Neural progenitor cell (in vitro differentiated cells): ENCODE measurements at places on chromosomes 13 and 19. TPM values are rescaled to one million over a fixed set of nuclear protein-coding genes. Genes with fewer than 3 reads are reported as not detected.

The PCDH17 gene
- 5.3 and 6.2 TPM in 2 replicates for total RNA-seq

The PSG6 gene
- not detected in 2 replicates for total RNA-seq

The TECR gene
- 41.9 and 96.4 TPM in 2 replicates for total RNA-seq

The C19orf18 gene
- 0.15 TPM in 1 of 2 replicates, not detected in the other for total RNA-seq

DNA sequence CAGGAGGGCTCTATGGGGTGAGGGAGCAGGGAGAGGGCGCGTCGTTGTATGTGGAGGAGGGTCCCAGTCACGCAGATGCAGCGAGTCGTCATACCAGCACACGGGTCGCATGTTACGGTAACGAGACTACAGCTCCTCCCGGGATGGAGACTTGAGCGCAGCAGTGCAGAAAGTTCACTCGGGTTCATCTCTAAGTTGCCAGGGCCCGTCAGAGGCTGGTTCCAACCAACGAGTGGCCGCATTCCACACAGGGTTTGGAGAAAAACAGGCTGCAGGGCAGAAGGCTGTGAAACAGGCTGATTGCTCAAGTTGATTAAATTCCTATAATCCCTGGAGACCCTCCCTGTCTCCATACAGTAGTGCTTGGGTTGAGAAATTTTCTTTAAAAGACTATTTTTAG is 21.9 kb upstream of the TTYH1 start:
- H3K27ac ChIP-seq = no peak overlapping the region
- H3K36me3 ChIP-seq = no peaks in the 10 kb centered on the region
- DNase-seq = no peak
- peaks cover 21% of the 10 kb centered on the region for H3K27me3 ChIP-seq
- peaks cover 6% of the 10 kb centered on the region for H3K4me1 ChIP-seq

DNA sequence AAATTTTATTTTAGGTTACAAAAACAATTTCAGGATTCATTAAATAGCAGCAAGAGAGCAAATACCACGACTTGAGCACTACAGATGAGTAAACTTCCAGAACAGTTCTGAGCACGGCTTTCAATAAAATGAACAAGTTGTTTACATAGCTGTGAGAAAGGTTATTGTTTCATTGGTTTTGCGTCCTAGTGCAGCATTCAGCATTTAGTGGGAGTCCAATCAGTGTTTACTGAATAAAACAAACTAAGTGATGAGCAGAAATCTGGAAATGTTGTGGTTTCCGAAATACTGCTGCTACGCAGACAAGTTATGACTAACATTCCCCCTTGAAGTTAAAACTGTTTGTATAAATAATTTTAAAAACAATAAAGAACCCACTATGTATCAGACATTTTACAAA is 251.5 kb upstream of the STARD13 start:
- H3K4me1 ChIP-seq = peaks cover 15% of the 10 kb centered on the region
- H3K27ac ChIP-seq = no peak overlapping the region
- no peak for DNase-seq

DNA sequence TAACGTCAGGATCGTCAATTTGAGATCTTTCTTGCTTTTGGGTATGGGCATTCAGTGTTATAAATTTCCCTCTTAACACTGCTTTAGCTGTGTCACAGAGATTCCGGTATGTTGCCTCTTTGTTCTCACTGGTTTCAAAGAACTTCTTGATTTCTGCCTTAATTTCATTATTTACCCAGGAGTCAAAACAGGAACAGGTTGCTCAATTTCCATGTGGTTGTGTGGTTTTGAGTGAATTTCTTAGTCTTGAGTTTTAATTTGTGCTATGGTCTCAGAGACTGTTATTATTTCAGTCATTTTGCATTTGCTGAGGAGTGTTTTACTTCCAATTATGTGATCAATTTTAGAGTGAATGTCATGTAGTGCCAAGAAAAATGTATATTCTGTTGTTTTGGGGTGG is 153.1 kb downstream of the PCDH17 start:
- H3K27me3 ChIP-seq = no peaks in the 10 kb centered on the region
- H3K4me3 ChIP-seq = no peak overlapping the region
- no peak for DNase-seq
- H3K4me1 ChIP-seq = no peaks in the 10 kb centered on the region

DNA sequence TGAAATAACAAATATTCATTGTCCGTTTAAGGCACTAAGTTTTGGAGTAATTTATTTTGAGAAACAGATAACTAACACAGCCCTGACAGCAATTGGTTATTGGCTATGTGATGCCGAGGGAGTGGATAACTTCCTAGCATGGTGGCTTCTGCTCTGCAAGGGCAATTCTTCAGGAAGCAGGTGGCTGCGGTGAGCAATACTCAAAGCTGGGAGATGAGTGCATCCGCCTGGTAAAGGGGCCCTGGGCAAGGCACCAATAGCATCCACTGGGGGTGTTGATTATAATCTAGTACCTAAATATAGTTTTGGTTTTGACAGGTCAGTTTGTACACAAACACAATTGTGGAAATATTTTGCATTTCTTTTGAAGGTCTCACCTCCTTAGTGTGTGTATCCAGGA is 41.0 kb downstream of the CCDC70 start:
- H3K27ac ChIP-seq = no peak overlapping the region
- H3K4me3 ChIP-seq = no peak overlapping the region
- H3K4me1 ChIP-seq = peaks cover 6% of the 10 kb centered on the region
- H3K27me3 ChIP-seq = no peaks in the 10 kb centered on the region
- H3K36me3 ChIP-seq = no peaks in the 10 kb centered on the region
- no peak for DNase-seq

- H3K4me3 ChIP-seq = no peak overlapping the region
- no peak for DNase-seq
- H3K27me3 ChIP-seq = peaks cover 5% of the 10 kb centered on the region
- H3K4me1 ChIP-seq = no peaks in the 10 kb centered on the region
These were observed 15.6 kb upstream of the ZNF763 start for GRCh38 chr19:11949201-11949600.

DNA sequence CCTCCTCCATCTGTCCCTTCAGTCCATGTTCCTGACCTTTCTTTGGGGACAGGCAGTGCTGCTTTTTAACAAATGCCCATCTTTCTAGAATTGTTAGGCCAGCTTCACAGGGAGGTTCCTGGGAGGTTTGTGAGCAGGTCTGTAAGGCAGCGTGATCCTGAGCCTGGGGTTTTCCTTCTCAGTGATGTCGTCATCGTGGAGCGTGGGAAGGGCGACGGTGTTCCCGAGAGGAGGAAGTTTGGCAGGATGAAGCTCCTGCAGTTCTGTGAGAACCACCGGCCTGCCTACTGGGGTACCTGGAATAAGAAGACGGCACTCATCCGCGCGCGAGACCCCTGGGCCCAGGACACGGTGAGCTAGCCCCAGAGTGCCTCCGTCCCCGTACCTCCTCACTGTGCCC is 26.8 kb downstream of the CHAF1A start:
- H3K36me3 ChIP-seq = no peaks in the 10 kb centered on the region
- H3K4me1 ChIP-seq = no peaks in the 10 kb centered on the region
- no peak for DNase-seq
- no peaks in the 10 kb centered on the region for H3K27me3 ChIP-seq

DNA sequence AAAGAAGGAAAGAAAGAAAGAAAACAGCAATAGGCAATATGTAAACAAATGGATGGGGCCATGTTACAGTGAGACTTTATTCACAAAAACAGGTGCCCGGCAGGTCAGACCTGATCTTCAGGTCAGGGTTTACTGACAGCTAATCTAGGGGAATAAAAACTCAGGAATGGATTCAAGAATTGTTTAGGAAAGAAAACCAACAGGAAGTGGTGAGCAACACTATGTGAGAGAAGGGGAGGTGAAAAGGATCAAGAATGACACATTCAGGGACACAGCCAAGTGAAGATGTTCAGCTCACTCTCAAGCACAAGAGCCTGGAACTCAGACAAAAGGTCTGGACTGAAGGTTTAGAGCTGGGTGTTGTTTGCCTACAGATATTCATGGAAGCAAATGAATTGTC is 244.5 kb downstream of the EFNB2 start:
- DNase-seq = no peak
- H3K27me3 ChIP-seq = no peaks in the 10 kb centered on the region
- H3K27ac ChIP-seq = no peak overlapping the region
- no peaks in the 10 kb centered on the region for H3K36me3 ChIP-seq
- peaks cover 18% of the 10 kb centered on the region for H3K4me1 ChIP-seq
- H3K4me3 ChIP-seq = no peak overlapping the region

DNA sequence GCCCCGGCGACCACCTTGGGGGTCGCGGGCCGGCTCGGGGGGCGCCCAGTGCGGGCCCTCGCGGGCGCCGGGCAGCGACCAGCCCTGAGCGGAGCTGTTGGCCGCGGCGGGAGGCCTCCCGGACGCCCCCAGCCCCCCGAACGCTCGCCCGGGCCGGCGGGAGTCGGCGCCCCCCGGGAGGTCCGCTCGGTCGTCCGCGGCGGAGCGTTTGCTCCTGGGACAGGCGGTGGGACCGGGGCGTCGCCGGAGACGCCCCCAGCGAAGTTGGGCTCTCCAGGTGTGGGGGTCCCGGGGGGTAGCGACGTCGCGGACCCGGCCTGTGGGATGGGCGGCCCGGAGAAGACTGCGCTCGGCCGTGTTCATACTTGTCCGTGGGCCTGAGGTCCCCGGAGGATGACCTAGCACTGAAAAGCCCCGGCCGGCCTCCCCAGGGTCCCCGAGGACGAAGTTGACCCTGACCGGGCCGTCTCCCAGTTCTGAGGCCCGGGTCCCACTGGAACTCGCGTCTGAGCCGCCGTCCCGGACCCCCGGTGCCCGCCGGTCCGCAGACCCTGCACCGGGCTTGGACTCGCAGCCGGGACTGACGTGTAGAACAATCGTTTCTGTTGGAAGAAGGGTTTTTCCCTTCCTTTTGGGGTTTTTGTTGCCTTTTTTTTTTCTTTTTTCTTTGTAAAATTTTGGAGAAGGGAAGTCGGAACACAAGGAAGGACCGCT is 729 bp downstream of the STK11 start:
- no peaks in the 10 kb centered on the region for H3K36me3 ChIP-seq
- DNase-seq = peak; percentile 50
- H3K27ac ChIP-seq = no peak overlapping the region
- H3K4me1 ChIP-seq = peaks cover 17% of the 10 kb centered on the region
- no peaks in the 10 kb centered on the region for H3K27me3 ChIP-seq

DNA sequence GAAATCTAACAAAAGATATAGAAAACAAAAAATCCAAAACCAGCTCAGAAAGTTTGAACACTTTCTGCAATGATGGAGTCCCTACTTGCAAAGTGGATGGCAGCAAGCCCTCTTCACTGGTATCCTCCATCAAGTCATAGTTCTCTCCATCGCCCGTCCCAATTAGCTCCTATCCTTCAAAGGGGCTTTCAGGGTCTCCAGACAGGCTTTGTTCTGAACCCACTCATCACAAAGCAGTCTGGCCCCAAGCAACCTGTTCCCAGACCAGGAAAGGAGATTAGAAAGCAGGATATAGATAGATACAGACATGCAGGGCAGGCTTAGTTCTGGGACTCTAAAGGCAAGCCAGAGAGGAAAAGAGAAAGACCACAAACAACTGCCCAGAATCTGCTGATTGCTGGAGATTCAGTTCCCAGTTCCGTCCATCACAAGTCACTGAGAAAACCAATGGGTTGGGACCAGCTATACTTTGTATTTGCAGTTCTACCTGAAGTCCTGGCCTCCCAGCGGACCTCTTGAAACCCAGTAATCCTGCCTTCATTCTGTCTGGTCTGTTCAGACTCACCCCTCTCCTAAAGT is 47.2 kb upstream of the EPHX3 start:
- peak; percentile 56 for DNase-seq
- peak overlapping the region; percentile 64 for H3K27ac ChIP-seq
- H3K27me3 ChIP-seq = no peaks in the 10 kb centered on the region
- peaks cover 49% of the 10 kb centered on the region for H3K4me1 ChIP-seq
- H3K36me3 ChIP-seq = no peaks in the 10 kb centered on the region

DNA sequence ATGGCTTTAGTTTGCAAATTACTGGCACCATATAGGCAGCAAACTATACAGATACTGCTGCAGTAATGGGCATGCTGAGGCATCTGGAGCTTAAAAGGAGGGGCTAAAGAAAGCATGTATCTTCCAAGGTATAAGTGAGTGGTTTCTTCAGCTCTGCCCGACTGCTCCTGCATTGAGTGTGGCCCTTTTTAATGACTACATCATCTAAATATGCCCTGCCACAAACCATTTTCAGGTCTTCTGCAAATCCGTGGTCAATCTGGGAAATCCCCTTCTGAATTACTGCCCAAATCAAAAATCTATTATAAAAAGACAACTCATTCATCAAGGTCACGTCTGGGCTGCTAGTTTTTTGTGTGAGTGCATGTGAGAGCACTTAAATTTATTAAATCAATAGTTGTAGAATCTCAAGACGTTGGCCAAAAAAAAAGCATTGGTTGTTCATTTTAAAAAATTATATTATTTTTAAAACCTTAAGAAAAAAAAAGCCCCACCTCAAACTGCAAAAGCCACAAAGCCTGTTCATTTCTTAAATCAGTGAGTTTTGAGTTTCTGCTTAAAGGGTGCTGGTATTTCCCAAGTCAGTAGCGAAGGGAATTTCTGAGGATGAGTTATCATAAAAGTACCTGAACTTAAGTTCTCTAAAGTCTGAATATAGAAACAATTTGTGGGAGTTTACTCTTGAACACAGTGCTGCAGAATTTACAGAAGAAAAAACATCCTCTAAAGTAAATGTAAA is 16.3 kb downstream of the LCP1 start:
- peaks cover 9% of the 10 kb centered on the region for H3K27me3 ChIP-seq
- H3K4me3 ChIP-seq = no peak overlapping the region
- DNase-seq = no peak
- H3K27ac ChIP-seq = no peak overlapping the region

GRCh38 chr19:16376649-16377048 is 52.0 kb downstream of the KLF2 start:
- no peak overlapping the region for H3K4me3 ChIP-seq
- DNase-seq = peak; percentile 34
- no peaks in the 10 kb centered on the region for H3K36me3 ChIP-seq
- no peak overlapping the region for H3K27ac ChIP-seq
- no peaks in the 10 kb centered on the region for H3K27me3 ChIP-seq

GRCh38 chr13:50267917-50268316 is 252.7 kb downstream of the KCNRG start:
- no peak for DNase-seq
- H3K27ac ChIP-seq = no peak overlapping the region
- H3K36me3 ChIP-seq = no peaks in the 10 kb centered on the region
- no peaks in the 10 kb centered on the region for H3K4me1 ChIP-seq
- H3K27me3 ChIP-seq = no peaks in the 10 kb centered on the region

DNA sequence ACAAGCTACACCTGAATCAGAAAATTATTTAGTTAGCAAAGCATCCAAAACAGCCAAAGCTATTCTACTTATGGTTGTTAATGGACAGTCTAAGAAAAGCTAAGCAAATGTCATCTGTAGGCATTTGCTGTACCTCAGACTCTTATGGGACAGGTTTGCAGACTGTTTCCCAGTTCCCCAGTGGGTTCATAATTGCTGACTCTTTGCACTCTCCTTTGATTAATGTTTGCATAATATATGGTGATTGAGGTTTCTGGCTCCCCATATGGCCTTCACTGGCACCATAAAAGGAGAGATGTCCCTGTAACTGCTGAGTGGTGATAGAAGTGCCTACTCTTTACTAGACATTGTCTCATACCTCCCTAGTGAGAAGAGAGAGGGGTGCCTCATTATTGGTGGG is 142.1 kb downstream of the GPC6 start:
- no peaks in the 10 kb centered on the region for H3K36me3 ChIP-seq
- no peak overlapping the region for H3K27ac ChIP-seq
- H3K27me3 ChIP-seq = no peaks in the 10 kb centered on the region
- DNase-seq = no peak
- H3K4me3 ChIP-seq = no peak overlapping the region

- H3K27me3 ChIP-seq = no peaks in the 10 kb centered on the region
- H3K4me3 ChIP-seq = no peak overlapping the region
- no peak for DNase-seq
- no peak overlapping the region for H3K27ac ChIP-seq
These were observed 11.9 kb downstream of the ZNF558 start for GRCh38 chr19:8820234-8820633.
